ENCODE measurements at places on chromosomes 3 and 15.

DNA sequence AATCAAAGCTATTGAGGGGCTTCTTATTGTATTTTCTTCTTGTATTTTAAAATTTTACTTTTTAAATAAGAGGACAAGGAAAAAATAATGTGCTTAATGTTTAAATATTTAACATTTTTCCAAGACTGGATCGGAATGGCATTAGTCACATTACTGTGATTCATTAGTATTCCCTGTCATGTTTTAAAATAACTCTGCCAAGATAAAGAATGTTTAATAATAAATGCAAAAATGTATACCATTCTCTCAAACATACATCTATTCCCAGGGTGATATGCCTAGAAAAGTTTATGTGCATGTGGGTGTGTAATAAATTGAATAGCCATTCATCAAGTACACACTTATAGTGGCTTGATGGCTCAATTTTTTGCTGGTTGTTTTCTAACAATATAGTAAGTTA is 936.1 kb downstream of the PLOD2 start:
- DNase-seq = no peak

- no peak for DNase-seq
These were observed 638 bp downstream of the WDR5B start for GRCh38 chr3:122415104-122415744.

- no peak for DNase-seq
These were observed 1.9 kb downstream of the AQP9 start for GRCh38 chr15:58139989-58140522.

DNA sequence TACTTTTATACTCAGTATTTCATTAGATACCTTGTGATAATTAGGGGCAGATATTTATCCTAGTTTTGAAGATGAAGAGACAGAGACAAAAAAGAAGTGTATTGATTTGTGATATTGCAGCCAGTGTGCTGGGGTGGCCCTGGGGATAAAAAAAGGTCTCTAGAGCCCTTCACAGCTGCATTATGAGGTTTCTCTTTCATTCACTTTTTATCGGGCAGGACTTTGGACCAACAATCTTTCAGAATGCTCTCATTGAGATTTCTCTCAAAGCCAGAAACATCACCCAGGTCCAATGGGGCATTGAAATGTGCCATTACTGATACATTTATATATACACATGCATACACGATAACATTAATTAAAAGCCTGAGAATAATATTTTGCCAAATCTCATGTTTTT is 20.5 kb upstream of the SELENOT start:
- no peak for DNase-seq

DNA sequence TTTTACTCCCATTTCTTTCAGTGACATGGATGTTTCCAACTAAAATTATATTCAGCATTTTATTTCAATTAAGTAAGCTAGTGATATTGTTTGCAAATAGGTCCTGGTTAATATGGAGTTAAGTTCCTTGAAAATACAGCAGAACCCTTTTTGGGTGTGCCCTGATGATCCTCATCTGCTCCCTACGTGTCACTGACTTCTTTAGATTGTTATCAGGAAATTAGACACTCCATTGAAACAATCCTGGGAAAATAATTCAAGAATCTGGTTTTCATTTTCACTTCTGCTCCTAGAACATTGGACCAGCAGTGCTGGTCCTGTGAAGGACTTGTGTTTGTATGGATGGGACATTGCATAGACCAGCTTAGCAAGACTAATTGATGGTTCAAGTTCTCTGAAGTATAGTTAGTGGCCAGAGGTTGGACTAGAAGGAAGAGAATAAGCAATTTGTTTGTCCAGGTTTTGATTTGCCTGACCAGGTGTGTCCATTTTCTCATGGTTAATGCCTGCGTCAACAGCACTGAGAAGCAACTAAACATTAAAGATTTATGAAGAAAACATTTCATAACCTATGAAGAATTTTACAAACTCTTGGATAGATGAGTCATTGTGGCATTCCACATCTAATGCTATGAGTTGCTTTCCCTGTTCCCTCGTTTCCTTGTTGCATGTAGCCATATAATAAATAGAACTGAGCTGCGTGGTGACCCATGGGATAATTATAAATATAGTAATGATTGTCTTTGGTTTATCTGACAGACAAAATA is 95.8 kb downstream of the ZPLD1 start:
- peak; percentile 25 for DNase-seq

GRCh38 chr3:3119393-3119851 is 7.3 kb upstream of the TRNT1 start:
- DNase-seq = no peak

DNA sequence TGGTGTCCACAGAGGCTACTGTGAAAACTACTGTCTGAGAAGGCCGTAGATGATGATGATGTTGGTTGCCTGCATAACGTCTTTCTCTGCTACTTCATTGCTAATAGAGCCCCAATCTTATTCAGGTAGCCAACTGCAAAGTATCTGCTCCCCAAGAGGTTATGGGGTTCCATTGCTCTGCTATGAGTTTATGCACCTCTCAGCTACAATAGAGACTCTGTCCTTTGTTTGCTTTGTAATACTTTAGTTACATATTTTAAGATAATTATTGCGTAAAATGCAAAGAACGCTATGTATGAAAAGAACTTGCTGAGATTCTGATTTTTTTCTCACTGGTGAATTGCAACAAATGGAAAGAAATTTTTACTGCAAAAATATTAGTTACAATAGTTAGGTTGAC is 27.8 kb upstream of the GMPPB start:
- DNase-seq = no peak

DNA sequence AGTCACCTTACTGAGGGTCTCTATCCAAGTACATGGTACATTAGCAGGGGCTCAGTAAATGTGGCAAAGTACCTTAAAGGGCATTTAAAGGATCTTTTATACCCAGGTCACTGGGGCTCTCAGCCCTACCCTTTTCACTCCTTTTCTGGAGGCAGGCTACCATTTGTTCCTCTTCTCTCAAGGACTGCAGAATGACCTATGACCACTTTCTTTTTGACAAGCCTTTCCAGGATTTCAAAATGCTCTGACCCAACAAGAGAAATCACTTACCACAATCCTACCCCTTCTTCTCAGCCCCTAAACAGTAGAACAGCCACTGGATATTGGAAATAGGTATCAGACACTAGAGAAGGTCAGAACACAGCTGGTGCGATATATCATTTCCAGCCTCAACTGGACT is 221.8 kb upstream of the TPRG1 start:
- no peak for DNase-seq

DNA sequence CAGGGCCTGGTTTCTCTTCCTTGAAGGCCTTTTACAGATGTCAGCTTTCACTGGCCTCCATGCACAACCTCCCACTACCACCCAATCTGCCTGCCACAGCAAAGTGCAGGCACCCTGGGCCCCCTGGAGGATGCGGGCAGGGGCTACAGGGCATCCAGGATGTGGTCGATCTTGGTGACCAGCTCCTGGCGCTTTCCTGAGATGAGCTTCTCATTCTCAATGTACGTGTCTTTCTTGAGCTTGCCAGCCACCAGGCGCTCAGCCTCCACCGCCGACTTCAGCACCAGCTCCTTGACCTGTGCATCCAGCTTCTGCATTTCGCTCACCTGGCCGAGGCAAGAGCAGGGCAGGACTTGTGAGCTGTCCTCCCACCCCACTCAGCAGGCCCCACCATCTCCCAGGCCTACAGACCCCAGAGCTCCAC is 30.3 kb downstream of the RPN1 start:
- DNase-seq = no peak

- DNase-seq = no peak
These were observed 1.9 kb upstream of the CAMKV start for GRCh38 chr3:49871531-49872153.

DNA sequence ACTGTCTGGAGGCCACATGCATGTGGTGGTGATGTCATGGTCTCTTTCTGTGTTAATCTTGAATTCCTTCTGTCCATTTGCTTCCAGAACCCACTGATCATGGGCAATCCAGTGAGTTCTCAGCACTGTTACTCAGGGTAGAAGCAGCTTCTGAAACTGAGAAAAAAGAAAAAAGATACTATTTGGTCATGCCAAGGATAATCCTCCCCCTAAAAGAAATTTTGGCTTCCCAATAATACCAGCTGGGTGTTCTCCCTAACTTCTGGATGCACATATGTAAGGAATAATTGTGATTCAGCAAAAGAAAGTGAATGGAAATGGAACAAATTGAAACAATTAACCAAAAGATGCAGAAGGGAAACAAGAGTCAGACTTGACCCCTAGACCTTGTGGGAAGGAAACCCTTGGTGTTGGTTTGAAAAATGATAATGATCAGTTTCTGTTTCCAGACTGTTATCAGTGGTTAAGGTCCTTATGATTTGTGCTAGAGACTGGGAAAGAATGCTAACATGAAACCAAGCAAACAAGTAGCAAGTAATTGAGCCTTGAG is 92.3 kb downstream of the RBMS3 start:
- DNase-seq = peak; percentile 79

DNA sequence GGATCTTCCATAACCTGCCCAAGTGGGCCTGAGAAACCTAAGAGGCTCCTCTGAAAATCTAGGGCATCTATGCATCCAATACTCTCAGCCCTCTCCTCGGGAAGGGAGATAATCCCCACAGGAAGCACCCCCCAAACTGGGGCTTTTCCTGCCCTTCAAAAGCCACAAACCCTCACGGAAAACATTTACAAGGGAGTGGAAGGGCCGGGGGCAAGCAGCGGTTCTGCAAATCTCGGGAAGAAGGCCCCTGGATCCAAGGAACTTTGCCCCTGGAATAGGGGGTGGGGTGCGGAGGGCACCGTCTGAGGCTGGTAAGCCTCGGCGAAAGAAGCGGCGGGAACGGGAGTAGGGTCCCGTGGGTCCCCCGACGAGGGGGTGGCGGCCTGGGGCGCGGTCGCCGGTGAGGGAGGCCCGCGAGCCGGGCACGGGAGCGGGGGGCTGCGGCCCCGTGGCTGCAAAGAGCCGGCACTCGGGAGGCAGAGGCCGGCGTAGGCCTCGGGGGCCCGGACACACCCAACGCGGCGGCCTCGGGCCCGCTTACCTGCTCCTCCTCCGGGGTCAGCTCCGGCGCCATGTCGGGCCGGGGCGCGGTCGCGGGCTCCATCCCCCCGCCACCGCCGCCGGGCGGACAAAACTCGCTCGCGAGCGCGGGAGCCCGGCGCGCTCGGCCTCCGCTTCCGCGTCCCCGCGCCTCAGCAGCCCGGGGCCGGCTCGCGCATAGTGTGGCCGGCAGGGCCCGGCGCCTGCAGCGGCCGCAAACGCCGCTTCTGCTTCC is 755 bp downstream of the PTPN9 start:
- DNase-seq = no peak

DNA sequence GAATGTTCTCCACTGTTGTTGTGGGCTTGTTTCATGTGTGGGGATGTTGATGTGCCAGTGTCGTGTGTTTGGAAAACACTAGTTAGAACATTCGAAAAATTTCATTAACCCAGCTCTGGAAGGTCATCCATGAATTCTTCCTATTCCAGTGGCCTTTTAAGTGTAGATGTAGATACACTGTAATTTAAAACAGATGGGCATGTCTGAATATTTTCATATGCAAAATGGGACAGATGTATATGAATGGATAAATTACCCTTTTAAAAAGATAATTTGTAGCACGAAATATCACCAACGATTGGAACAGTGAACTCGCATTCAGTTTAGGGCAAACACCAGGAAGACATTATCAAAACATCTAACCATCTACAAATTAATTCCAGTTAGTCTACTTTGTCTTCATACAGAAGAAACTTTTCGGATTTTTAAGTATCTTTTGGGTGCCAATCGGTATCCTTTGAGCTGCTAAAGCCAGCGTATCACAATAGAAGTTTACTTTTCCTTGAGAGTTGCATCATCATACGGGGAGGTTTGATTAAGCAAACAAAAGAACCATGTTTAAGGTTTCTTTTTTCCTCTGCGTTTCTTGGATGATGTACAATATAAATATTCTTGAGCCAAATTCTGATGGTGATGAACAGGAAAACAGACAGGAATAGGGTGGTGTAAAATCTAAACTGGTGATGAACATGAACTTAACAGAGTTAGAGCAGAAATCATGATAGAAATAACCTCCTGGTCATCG is 528.1 kb downstream of the FOXP1 start:
- DNase-seq = no peak

DNA sequence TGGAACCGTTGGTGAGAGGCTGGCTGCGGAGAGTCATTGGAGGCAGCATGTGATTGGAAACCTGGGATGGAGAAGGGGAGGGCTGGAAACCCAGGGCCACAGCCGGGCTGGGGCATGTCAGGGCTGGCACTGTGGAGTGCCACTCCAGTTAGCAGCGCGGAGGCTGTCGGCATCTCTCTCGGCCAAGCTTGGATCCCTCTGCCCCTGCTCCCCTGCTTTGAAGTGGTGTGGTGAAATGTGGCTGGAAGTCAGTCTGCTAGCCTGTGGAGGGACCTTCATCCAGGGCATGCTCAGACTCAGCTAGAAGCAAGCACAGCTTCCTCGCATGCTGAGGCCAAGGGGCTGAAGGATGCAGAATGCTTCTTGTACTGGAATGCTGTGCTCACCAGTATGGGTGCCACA is 13.5 kb downstream of the SLCO3A1 start:
- DNase-seq = no peak

DNA sequence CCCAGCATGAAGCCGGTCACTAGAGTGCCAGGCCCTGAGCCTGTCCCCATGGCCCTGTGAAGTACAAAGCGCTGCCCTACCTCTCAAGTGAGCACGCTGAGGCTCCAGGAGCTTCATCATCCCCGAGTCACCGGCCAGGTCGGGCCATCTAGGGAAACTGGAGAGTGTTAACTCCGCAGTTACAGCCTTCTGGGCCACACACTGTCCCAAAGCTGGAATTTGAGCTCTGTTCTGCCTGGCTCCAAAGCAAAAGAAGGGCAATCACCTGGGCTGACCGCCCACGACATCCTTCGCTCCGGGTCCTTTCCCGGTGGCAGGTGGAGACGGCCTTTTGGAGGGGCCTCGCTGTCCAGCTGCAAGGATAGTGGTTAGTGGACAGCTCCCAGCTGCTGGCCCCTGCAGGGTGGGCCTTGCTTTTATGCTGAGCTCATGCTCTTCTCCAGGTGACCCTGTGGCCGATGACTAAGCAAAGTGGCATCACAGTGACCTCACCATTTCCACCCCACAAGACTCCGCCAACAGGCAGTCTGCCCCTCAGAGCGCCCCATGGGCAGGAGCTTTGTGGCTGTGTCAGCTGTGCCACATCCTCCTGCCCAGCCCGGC is 3.5 kb upstream of the MUC4 start:
- no peak for DNase-seq

- no peak for DNase-seq
These were observed 8.6 kb upstream of the EBLN2 start for GRCh38 chr3:73052857-73053256.

DNA sequence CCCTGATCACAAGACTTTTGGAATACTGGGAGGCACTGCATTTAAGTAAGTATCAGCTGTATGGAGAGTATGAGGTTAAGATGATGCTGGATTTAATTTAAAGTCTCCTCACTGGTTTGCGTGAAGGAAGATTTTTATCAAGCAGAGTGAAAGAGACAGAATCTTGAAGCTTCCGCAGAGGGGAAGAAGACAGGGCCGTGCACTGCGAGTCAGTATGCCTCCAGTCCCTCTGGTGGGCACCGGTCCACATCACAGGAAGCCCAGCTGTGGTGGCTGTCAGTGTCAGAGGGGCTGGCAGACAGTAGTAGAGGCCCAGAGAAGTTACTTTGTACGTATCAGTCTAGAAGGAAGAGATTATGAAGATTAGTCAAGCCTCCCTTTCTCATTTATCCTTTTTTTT is 379.0 kb upstream of the TPRG1 start:
- DNase-seq = no peak

GRCh38 chr15:66306381-66306780 is 13.0 kb downstream of the DIS3L start:
- no peak for DNase-seq
